ENCODE measurements at places on chromosomes 6 and 20.

DNA sequence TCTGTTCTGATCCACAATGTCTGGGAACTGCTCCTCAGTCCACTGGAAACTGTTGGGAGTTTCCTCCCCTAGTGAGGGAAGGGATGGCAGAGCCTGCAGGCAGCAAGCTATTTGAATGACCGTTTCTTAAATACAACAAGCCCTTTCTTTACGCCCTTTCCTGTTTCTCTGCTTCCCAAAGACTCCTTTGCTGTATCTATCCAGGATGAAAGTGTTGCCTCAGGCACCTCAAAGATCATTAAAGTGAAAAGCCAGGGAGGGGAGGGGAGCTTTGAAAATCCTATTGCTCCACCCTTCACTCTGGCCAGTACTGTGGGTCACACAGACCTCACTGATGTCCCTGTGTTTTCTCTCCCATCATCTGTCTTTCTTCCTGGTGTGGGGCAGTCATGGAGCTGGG lies 213.1 kb downstream of the RNF144B start:
- DNase-seq: no peak

- no peak for DNase-seq
Observed at GRCh38 chr6:49151461-49151860, 311.6 kb downstream of the MMUT start.

DNA sequence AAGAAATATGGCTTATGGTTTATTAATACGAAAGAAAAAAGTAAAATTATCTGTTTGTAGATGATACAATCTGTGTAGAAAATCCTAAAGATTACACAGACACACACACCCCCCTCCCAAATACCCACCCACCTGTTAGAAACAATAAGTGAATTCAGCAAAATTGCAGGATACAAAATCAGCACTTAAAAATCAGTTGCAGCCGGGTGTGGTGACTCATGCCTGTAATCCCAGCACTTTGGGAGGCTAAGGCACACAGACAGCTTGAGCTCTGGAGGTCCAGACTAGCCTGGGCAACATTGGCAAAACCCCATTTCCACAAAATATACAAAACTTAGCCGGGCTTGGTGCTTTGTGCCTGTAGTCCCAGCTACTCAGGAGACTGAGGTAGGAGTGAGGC lies 42.3 kb downstream of the NINL start:
- no peak for DNase-seq

GRCh38 chr20:26208296-26209091 lies 511.8 kb upstream of the ZNF337 start:
- peak; percentile 53 for DNase-seq

DNA sequence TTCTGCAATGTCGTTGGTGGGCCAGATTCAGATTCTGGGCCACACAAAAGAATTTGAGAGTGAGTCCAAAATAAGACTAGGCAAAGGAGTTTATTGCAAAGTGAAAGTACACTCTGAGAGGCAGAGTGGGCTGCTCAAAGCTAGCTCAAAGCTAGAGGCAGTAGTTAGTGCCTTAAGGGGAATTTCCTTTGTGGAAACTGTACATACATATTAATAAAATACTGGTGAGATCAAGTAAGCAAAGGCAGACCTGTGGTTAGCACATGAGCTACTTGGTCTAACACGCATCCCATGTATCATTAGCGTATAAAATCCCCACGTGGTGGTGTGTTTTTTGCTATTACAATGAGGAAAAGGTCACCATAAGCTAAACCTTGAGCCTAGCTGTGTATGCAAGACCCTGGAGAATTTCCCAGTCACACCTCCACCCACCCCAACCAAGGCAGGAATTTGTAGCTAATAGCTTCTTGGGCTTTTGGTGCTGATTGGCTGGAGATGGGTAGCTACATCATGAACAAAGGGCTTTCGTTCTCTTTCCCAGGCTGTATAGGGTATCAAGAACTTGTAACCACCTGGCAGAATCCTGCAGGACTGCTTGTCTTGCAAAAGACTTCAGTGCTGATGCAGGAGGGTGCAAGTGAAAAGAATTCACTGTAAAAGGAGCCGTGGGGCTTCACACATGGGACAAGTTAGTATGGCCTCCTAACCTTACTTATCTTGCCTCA lies 14.7 kb upstream of the TRIM26 start:
- DNase-seq: no peak

DNA sequence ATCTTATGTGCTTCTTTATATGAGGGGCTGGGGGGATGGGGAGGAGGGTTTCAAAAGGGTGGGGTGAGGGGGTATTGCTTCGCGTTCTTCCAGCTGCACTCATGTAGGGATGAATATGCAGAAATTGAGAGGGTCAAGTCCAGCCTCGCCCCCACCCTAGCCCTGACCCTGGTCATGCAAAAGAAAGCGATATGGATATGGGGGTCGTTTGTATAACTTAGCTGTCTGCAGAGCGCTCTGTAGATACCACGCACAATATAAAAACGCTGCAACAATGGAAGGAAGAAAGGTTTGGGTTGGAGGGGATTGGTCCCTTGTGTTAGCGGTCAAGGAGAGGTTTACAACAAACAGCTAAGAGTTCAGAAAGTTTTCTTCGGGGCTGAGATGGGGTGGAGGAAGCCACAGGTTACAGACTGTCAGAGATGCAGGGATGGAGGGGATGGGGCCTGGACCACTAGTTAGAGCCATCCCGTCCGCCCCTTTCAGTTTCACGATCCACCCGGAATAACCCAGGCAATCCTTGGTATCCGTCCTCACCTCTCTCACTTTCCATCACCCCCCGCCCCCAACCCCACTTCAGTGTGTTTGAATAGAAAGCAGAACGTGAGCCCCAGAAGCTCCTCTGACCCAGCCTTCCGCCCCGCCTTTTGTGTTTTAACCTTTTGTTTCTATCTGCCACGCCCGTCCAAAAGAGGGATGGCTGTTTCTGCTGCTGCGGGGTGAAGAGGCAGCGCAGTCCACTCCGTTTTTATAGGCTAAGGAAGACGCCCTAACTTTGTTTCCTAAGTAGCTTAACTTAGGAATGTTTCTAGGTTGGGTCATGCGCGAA lies 73.5 kb downstream of the SOX4 start:
- peak; percentile 71 for DNase-seq

DNA sequence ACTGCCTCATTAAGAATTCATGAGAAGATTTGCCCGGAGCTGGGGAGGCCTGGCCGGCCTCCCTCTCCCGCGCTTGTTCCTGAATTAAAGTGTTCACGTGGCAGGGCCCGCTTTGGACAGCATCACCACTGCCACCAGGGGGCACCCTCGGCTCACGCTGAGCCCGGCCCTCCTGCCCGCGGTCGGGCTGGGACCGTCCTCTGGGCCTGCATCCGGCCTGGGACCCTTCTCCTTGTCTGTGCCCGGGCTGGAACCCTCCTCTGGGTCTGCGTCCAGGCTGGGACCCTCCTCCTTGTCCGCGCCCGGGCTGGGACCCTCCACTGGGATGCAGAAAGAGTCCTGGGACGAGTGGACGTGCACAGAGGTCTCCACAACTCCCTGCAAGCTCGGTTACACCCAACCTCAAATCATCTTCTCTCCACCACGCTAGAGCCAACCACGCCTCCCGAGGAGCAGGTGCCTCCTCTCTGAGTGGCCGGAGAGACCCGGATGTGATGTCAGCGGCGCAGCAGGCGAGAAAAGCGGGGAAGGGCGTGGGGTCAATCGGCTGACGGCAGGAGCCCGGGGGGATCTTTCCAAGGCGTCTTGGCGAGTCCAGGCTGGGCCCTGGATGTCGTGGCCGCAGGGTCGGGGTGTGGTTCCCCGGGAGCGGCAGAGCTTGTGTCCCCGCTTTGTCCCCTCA lies 50.9 kb upstream of the DACT2 start:
- peak; percentile 91 for DNase-seq

- no peak for DNase-seq
Observed at GRCh38 chr6:30258204-30258603, 45.0 kb upstream of the TRIM26 start.

GRCh38 chr6:14100966-14101365 lies 16.6 kb upstream of the CD83 start:
- no peak for DNase-seq

DNA sequence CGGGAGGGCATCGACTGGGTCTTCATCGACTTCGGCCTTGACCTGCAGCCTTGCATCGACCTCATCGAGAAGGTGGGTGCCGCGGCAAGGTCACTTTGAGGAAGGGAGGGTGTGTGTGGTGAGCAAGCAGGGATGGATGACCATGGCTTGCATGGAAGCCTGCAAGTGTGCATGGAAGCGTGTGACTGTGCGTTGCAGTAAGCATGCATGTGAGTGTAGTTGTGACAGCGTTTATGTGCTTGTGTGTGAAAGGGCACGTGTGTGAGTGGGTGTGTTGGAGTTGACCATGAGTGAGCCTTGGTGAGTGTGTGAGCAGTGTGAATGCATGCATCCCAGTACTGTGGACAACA lies 32.5 kb downstream of the MYH7B start:
- no peak for DNase-seq

DNA sequence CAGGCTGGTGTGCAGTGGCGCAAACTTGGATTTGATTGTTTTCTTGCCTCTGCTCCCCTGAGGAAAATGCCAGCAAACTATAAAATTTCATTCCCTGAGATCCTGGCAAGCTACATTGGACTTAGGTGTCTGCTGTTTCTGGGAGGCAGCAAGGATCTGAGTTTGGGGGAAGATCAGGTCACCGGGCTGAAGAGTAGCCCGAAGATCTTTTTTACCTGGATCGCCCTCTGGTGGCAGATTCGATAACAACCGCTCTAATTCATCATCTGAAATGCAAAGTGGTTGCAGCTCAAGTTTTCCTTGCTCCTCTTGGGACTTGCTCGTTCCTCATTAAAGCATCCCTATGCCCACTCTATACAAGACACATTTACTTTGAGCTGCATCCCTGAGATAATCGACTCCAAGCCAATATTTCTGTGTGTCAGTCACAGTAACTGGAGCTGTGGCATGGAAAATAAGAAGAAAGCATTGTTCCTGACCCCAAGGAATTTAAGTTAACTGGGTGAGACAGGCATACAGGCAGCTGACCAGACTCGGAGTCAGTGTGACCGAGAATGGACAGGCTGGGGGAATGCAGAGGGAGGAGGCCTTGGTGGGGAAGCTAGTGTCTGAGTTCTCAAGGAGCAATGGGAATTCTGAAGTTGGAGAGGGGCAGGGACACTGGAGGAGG lies 131.8 kb upstream of the PROKR2 start:
- DNase-seq: peak; percentile 81

- peak; percentile 28 for DNase-seq
Observed at GRCh38 chr20:60851826-60852704, 400.0 kb upstream of the CDH4 start.

DNA sequence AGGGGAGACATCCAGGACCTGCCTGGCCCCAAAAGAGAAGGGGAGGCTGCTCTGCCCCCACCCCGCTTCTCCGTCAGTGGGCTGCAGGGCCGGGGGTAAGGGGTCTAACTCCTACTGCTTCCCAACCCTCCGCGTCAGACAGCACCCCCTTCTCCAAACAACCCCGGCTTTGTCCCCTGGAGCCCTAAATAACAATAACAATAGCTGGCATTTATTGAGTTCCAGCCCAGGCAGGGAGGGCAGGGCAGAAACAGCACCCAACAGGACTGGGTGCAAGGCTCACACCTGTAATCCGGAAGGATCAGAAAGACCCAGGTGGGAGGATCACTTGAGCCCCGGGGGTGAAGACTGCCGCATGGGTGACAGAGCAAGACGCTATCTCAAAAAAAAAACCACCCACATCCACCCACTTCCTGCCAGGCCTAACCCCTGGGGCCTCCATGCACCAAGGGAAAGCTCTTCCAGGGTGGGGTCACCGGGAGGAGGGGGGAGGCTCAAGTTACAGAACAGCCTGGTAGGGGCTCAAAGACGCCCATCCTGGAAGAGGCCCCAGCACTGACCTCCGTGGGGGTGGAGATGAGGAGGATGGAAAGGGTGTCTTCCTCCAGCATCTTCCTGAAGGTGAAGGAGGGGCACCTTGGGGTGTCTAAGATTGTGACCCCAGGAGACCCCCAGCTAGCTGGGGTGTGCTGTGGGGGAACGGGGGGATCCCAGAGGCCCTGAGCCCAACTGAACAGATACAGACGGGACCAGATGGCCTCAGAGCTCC lies 1.3 kb upstream of the FNDC11 start:
- no peak for DNase-seq

DNA sequence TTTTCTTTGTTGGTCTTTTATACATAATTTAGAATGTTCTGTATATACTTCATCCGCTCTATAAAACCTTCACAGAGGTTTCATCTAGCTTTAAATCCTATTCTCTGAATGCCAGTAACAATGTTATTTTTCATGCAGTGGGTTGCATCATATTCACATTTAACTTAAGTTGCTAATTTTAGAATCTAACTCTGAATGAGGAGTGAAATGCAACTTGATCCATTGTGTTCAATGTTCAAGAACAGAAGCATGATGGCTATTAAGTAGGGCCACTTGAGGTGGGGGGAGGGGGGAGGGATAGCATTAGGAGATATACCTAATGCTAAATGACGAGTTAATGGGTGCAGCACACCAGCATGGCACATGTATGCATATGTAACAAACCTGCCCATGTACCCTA lies 224.5 kb downstream of the NKAIN2 start:
- no peak for DNase-seq

DNA sequence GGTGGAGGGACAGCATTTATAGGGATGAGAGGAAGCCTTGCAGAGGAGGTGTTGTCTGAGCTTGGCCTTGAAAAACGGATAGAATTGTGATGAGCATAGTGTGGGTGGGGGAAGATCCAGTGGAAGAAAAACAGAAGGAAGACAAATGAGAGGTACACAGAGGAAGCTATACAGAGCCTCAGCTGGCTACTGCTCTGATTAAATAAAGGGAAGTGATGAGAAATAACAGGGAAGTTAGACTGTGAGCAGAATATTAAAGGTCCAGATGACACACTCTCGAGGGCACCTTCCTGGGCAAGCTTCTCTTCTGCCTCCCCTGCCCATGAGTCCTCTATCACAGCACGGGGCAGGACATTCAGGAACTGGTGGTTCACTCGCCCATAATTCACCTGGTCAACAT lies 182.3 kb downstream of the KIF16B start:
- no peak for DNase-seq

DNA sequence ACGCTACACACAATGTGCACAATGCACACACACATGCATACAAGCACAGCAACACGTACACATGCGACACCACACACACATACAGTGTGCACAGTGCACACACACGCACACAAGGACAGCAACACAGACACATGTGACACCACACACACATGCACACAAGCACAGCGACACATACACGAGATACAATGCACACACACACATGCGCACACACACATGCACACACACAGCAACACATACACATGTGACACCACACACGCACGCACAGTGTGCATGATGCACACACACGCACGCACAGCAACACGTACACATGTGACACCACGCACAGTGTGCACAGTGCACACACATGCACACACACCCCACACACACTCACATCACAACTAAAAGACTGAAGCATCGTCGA lies 327.3 kb downstream of the THBS2 start:
- no peak for DNase-seq

- DNase-seq: no peak
Observed at GRCh38 chr6:115882771-115883170, 177.9 kb downstream of the FRK start.

- DNase-seq: no peak
Observed at GRCh38 chr20:53901064-53901463, 169.3 kb downstream of the BCAS1 start.

All from SK-N-SH (cell line).